Stimulated activated CD4-positive, alpha-beta T cell treated with anti-CD3 and anti-CD28 coated beads, TNF-alpha, amount 100 ng/mL, for 24 hours (primary cell): ENCODE measurements at places on chromosomes 2 and 18.

DNA sequence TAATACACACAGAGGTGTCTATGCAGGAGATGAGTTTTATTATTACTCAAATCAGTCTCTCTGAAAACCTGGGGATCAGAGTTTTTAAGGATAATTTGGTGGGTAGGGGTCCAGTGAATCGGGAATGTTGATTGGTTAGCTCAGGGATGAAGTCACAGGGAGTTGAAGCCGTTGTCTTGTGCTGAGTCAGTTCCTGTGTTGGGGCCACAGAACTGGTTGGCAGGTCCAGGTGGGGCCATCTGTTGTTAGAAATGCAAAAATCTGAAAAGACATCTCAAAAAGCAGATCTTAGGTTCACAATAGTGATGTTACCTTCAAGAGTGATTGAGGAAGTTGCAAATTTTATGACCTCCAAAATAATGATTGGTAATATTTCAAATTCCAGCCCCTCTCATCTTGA lies 86.9 kb downstream of the VSNL1 start:
- DNase-seq = no peak

- DNase-seq = no peak
Observed at GRCh38 chr18:24443870-24444269, 16.6 kb upstream of the HRH4 start.

- DNase-seq = no peak
Observed at GRCh38 chr2:166384774-166385173, 9.0 kb upstream of the SCN9A start.

- no peak for DNase-seq
Observed at GRCh38 chr2:23381084-23381483, 3.9 kb upstream of the KLHL29 start.

GRCh38 chr2:44168681-44169154 lies at the start of gene PPM1B:
Gene PPM1B, plus strand, starts transcription at chr2:44168875. Its CDS starts 32,325 bp downstream, at chr2:44201200.
- DNase-seq = no peak

DNA sequence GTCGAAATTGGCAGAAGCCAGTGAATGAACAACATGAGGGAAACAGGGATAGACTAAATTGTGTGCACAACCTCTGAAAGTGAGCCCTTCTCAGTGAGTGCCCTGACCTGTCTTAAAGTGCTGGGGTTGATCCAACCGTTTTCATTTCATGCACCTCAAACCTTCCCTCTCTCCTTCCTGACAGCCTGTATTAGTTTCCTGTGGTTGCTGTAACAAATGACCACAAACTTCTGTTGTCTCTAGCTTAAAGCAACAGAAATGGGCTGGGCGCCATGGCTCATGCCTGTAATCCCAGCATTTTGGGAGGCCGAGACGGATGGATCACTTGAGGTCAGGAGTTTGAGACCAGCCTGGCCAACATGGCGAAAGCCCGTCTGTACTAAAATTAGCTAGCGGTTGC lies 48.8 kb upstream of the PPP1CB start:
- no peak for DNase-seq

DNA sequence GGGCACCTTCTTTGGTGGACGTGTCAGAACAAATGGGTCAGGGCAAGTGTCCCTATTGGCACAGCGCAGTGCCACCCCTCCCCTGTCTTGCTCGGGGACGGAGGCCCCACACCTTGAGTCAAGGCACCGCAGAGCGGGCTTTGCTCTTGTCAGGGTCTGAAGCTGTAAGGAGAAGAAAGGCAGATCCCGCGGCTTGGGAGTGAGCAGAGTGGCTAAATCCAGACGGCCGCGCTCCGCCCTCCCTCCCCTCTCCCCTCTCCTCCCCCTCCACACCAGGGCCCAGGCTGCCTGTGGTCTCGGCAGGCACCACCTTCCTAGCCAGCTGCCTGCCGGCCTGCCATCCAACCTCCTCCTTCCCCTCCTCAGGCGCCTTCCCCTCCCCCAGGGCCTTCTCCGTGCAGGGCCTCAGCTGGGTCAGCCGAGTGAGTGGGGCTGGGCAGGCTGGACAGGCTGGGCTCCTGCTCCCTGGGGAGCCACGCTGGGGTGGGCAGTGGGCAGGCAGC lies 25.8 kb downstream of the SPEG start:
- no peak for DNase-seq
